SJCRH30 (cell line): ENCODE measurements at places on chromosomes 2 and 18.
A peak's percentile ranks its signal among the peaks of the same experiment; 100 is the strongest.

GRCh38 chr2:177909962-177910361 lies 162.6 kb downstream of the PDE11A start:
- DNase-seq = no peak

- no peak for DNase-seq
Observed at GRCh38 chr2:221400411-221400810, 171.7 kb downstream of the EPHA4 start.

DNA sequence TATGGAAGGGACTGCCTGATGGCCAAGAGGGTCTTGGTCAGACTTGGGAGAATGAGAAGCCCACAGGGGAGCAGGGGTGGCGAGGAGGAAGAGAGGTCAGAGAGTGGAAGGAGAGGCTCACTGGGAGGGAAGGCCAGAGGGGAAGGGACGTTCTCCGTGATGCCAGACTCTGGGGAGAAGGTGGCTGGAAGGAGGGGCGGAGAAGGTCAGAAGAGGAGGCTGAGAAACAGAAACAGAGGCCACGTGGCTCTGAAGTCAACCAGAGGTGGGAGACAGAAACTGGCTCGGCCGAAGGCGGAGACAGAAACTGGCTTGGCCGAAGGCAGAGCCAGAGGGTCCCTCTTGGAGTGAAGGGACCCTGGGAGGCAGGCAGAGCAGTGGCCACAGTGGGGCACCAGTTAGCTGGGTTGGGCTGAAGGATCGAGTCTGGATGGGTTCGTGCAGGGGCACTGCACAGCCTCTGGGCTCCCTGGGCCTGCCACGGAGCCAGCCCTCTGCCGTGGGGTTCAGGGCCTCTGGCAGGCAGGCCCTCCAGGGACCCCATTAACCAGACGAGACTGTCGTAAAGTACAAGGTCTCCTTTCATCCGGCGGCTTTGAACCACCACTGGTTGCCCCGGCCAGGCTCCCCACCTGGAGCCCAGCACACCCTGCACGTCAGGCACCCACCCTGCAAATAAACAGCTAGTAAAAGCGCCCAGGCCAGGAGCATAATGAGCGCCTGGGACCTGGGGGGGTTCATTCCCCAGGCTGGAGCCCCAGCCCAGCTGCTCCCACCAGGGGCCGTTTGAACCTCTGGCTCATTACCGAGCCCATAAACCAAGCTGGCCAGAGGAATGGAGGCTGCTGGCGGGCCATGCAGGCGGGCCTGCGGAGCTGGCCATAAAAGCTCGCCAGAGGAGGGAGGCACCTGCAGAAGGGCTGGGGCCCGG lies 218.8 kb downstream of the DYSF start:
- peak; percentile 4 for DNase-seq

- DNase-seq = no peak
Observed at GRCh38 chr18:62850619-62851306, 135.4 kb downstream of the PHLPP1 start.

DNA sequence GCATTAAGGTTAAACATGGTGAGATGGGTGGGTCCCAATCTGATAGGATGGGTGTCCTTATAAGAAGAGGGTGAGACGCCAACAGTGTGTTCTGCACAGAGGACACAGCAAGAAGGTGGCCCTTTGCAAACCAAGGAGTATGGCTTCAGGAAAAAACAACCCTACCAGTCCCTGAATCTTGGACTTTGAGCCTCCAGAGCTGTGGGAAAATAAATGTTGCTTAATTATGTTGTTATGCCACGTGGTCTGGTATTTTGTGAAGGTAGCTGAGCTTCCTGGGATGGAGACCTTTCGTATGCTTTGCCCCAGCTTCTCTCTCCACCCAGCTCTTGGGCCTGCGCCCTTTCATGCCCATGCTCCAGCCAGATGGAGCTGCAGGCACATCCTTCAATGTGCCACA lies 114.2 kb upstream of the EPC2 start:
- DNase-seq = no peak

GRCh38 chr18:3664563-3665178 lies 214.7 kb downstream of the TGIF1 start:
- DNase-seq = peak; percentile 10

GRCh38 chr2:136005462-136006196 lies 20.2 kb upstream of the DARS1 start:
- peak; percentile 93 for DNase-seq

DNA sequence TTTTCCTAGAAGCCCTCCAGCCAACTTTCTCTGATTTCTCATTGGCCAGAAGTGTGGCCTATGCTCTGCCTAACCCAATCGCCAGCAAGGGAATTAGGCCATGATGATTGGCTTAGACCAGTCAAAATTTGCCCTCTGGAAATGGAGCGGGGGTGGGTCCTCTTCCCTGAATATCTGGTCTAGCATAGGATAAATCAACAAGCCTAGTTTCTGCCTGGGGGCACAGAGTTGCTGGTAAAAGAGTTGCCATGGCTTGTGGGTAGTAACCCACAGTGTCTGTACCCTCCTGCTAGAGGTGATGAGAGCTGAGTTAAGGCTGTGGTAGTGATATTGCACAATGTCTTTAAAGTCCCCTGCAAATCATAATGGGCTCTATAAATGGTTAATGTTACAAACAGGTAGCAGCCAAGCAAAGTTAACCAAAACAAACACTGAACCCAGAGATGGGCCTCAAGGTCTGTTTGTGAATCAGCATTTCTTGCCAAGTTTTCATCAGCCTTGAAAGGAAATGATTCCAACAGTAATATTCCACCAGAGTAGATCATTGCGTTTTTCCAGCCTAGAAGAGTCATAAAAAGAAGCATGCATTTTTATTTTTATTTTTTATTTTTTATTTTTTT lies 19.3 kb downstream of the GALM start:
- no peak for DNase-seq

DNA sequence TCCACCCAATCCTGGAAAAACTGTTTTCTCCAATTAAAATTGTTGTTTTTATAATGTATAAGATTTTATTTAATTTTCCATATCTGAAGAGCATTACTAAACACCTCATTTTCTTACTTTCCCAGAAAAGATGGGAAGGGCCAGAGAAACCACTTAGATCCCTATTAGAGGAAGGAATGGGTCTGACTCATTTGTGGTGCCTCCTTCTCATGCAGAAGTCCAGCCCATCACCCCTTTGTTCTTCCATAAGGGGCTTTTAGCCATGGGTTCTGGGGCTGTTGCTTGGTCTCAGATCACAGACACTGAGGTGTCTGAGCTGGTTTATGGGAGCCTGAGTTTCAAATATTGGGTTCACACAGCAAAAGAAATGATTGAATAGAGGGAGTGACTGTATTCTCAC lies 152.2 kb downstream of the ESCO1 start:
- no peak for DNase-seq

- no peak for DNase-seq
Observed at GRCh38 chr2:171320208-171320621, 113.6 kb downstream of the METTL8 start.

- peak; percentile 77 for DNase-seq
Observed at GRCh38 chr2:72130659-72131360, 16.9 kb downstream of the CYP26B1 start.

GRCh38 chr18:74682991-74683297 lies 85.3 kb downstream of the ZNF407 start:
- no peak for DNase-seq
